ENCODE measurements at places on chromosomes 1 and 21. TPM values are rescaled to one million over a fixed set of nuclear protein-coding genes. Genes with fewer than 3 reads are reported as not detected.

DNA sequence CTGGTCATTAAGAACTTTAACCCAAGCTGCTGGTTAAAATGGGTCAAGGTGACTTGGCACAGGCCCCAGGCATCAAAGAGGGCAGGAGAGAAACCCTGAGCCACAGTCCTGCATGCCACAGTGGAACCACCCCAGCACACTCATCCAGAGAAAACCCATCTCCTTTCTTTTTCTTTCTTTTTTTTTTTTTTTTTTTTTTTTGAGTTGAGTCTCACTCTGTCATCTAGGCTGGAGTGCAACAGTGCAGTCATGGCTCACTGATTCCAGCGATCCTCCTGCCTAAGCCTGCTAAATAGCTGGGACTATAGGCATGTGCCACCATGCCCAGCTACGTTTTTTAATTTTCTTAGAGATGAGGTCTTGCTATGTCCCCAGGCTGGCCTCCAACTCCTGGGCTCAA lies 109.2 kb upstream of the RAB4A start:
- DNase-seq = no peak

DNA sequence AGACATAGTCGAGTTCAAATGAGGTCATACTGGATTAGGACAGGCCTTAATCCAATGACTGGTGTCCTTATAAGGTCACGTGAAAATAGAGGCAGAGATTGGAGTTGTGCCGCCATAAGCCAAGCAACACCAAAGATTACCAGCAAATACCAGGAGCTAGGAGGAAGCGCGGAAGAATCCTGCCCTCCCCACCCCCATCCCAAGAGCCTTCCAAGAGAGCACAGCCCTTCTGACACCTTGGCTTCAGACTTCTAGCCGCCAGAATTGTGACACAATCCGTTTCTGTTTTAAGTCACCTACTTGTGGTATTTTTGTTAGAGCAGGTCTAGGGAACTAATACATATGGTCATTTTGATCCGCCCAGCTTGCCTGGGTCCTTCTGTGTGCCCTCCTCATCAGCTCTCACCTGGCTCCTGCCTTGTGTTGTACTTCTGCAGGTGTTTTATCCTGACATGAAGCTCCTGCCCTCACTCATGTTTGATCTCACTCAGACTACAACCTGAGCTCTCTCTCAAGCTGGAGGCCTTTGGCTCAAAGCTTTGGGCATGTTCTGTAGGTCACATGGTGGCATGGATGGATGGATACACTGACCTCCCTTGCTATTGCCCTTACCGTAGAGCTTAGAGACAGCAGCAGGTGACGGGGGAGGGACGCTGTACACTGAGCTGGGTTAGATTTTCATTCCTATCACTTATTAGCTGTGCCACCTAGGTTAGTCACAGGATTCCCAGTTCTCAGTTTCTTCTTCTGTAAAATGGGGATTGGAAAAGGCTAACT lies 10.7 kb upstream of the NUAK2 start:
- DNase-seq = no peak

- no peak for DNase-seq
These were observed 44.8 kb upstream of the KAZN start for GRCh38 chr1:14553711-14554110.

- DNase-seq = no peak
These were observed 11.0 kb upstream of the TFF1 start for GRCh38 chr21:42377211-42377950.

DNA sequence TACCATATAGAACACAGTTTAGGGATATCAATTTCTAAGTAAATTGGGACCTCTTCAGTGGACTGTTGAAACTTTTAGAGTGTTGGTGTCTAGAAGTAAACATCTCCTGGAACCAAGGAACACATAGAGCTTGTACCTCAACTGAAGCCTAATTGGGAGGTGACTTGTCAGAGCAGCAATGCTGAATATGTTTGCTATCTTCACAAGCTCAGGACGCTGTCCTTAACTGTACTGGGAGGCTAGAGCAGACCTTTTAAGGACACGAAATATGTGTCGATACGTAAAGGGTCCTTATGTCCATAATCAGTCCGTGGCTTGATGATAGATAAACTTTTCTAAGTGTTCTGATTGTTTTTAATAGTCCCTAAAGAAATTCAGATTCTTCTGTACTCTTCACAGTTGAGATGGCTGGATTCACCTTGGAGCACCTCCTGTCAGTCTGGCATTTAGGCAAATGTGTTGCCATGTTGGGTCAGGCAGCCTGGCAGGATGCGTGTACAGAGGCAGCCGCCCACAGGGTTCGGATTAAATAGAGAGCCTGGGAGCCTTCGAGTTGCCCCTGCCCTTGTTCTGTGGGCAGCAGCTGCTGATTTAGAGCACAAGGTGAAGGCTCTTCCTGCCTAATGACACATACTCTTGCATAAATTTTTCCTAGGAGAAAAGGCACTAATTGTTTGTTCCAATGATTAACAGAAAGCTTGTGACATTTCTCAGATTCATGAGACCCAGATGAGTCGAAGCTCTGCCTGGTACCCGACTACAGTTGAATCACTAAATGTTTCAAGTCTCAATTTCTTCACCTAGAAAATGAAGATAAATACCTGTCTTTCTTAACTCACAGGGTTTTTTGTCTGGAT lies 3.6 kb downstream of the ACTN2 start:
- DNase-seq = peak; percentile 50

DNA sequence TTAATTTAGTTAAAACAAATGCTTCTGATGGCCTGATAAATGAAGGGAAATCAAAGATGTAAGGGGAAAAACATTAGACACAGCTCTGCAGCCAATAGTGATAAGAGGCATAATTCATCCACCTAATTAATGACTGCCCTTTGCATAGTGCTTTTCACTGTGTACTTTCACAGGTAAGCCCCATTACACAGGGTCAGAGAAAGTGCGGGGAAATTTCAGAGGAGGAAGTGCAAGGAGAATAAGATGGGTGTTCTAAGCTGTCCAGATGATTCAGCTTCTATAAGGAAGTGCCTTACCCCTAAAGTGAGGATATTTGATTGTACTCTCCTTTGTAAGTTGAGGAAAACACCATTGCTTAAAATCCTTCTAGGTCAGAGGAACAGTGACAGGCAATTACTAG lies 88.0 kb downstream of the NR5A2 start:
- no peak for DNase-seq

- DNase-seq = no peak
These were observed 7.5 kb downstream of the SELENOF start for GRCh38 chr1:86906419-86906818.

The CCDC190 gene
- not detected for total RNA-seq

The PODN gene
- 9.4 TPM for total RNA-seq

The OSBPL9 gene
- 62.8 TPM for total RNA-seq

The EXTL2 gene
- total RNA-seq = 3.4 TPM

All from psoas muscle (tissue), 8 donors.